Smooth muscle cell of the coronary artery (primary cell): ENCODE measurements at places on chromosomes 4 and X. TPM values are rescaled to one million over a fixed set of nuclear protein-coding genes. Genes with fewer than 3 reads are reported as not detected.

Gene HTN3
- not detected in 2 replicates for total RNA-seq

Gene JAKMIP1
- not detected in 2 replicates for total RNA-seq

Gene SPIN4
- total RNA-seq = 1.1 and 1.3 TPM in 2 replicates

Gene TIGD4
- 0.08 TPM in 1 of 2 replicates, not detected in the other for total RNA-seq

Gene H2BW2
- total RNA-seq = not detected in 2 replicates

Gene EFHC2
- total RNA-seq = 0.08 and 0.12 TPM in 2 replicates

Gene FSTL5
- total RNA-seq = 0.12 TPM in 1 of 2 replicates, not detected in the other

Gene KCND1
- 0.45 and 0.59 TPM in 2 replicates for total RNA-seq

Gene P2RY8
- under 0.01 TPM in 1 of 2 replicates, not detected in the other for total RNA-seq

Gene CPZ
- 0.98 and 33.7 TPM in 2 replicates for total RNA-seq

Gene RAB33A
- total RNA-seq = 1.8 and 11.1 TPM in 2 replicates

Gene VCX2
- not detected in 2 replicates for total RNA-seq

Gene CLGN
- total RNA-seq = 1.8 TPM in 1 of 2 replicates, not detected in the other

Gene SORBS2
- total RNA-seq = 4.8 and 24.0 TPM in 2 replicates
